Amygdala (tissue), 56 donors: ENCODE measurements at places on chromosomes 16 and 17.

- no peak for DNase-seq
Measured at GRCh38 chr17:2309338-2310154, 5.8 kb downstream of the SRR start.

DNA sequence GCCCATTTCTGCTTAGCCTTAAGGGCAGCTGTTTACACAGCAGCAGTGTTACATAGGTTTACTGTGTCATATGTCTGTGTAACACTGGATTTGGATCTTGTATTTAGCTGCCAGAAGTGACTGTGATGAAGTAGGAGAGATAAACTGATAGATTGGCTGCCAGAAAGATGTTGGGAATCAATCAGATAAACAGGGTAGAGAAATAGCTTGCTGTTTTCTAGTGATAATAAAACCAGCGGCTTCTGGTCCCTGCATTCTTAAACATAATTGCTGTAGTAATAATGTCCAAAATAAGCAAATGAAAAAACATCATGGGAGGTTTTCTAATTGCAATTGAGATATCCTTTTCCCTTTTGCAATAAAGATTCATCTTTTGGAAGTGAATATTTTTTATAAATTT is 68.7 kb downstream of the AATF start:
- no peak for DNase-seq

DNA sequence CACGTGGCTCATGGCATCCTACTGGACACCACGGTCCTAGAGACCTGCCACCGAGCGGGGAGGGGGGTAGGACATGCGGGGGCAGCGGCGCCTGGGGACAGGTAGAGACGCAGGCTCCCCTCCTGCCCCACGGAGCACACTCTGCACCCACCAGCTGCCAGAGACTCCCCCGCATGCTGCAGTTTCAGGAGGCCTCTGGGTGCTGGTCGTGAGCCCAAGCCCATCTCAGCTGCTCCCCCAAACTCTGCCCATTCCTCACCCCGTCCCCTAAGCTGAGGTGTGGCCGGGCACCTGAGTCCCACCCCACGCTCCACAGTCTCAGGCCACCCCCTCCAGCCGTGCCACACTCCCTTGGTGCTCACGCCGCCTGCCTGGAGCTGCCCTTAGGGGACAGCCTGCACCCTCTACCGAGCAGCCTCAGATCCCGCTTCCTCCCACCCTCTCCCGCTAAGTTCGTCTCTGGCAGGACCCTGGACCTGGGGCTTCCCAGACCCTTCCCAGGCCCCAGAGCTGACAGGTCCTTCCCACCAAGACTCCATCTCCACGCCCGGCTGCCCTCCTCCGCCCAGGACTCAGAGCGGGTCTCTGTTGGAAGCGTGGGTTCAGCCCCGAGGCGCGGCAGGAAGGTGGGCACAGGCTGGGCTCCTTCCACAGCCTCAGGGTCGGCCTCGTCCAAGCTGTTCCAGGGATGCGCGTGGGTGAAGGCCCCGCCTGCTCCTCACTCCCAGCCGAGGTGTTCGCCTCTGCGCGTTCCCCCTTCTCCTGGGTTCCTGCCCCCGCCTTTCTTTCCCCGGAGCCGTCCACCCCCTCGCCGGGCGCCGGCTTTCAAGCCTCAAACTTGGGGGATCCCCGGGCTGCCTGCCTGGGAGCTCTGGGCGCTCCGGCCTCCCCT is 1.3 kb downstream of the RAB40B start:
- no peak for DNase-seq

- no peak for DNase-seq
Measured at GRCh38 chr17:15890279-15890892, 54.5 kb upstream of the ADORA2B start.

- no peak for DNase-seq
Measured at GRCh38 chr16:84291226-84291625, 3.5 kb upstream of the WFDC1 start.

DNA sequence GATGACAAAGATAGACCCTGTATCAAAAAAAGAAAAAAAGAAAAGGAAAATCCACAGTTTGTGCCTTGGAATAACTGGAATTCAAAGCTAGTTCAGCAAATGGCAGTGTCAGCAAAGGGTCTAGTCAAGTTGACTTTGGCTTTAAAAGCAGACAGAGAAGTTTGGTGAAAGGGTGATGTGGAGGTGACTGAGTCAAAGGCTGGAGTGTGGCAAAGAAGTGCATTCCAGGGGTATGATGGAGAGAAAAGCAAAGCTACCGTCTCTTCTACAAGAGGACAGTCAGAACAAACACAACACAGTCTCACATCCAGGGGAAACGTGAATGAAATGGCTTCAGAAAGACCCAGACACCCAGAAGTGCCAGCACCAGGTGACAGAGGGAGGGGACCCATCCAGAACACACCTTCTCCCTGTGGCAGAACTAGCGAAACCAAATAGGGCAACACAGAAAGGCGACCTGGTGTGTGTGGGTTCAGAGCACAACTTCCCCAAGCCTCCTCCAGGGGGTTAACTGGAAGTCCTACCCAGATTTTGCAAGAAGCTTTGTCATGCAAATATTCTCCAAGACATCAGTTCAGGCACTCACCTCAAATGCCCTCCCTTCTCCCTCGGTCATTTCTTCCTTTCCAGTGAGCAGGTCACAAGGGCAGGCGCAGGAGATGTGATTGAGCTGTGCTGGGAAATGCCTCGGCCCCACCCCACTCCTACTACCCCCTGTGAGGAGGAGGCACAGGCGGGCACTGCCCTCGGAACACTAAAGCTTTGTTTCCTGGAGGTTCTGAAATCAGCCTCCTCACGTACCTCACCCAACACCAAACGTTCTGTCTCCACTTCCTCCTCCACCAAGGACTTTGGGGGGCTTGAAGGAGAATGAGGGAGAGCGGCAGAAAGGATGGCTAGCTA is 481.9 kb downstream of the SOX9 start:
- no peak for DNase-seq

- no peak for DNase-seq
Measured at GRCh38 chr17:740240-741017, 8.0 kb downstream of the TLCD3A start.

GRCh38 chr16:8373676-8374431 is 216.5 kb downstream of the TMEM114 start:
- DNase-seq, result no peak
